NCI-H510A treated with DMSO at 0.1 percent for 48 hours (cell line): ENCODE measurements at places on chromosomes 12 and 14.
A peak's percentile ranks its signal among the peaks of the same experiment; 100 is the strongest.

DNA sequence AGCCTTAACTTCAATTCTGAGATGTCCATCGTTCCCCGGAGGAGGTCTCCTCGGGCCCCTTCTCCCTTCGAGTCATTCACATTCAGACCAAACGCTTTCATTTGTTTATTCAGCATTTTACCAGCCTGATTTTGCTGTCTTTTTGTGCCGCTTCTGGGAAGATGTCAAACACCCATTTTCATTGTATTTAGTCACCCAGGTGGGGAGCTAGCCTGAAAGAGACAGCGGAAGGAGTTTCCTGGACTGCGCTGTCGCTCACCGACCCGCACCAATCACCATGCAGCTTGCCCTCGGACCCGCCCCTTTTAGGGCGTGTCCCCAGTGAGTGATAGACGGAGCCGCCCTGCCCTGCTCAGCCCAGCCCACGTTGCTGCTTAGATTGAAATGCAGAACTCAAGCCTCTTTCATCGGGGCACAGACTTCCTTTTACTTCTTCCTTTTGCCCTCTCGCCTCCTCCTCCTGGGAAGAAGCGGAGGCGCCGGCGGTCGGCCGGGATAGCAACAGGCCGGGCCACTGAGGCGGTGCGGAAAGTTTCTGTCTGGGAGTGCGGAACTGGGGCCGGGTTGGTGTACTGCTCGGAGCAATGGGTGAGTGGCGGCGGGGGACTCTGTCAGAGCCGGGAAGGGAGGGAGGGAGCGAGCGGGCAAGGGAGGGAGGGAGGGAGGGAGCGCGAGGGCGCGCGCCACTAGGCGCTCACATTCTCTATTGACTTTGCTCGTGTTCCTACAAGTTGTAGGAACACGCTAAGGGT lies at the start of gene PAX9:
PAX9 (plus strand) TSS at position 355 of the 752 bp plus-strand sequence; CDS start at position 585, 230 bp downstream.
- peak; percentile 96 for DNase-seq

- no peak for DNase-seq
Measured at GRCh38 chr12:3882896-3883564, 9.8 kb upstream of the PARP11 start.

DNA sequence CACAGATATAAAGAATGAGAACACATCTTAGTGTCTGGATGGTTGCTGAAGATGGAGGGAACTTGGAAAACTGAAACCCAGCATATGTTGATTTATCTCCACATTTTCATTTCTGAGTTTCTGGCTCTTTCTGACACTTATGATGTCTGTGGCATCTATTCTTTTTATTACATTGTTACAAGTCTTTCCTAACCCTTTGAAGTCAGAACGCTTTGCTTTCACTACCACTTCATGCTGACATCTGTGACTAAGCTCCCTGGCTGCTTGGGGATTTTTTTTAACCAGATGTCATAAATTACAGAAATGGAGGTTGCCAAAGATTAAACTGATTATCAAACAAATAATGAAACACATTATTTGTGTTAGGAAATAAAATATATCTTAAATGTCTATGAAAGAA lies 188.7 kb downstream of the KITLG start:
- DNase-seq = no peak

GRCh38 chr12:47717443-47718193 lies 7.7 kb downstream of the ENDOU start:
- DNase-seq = peak; percentile 88

DNA sequence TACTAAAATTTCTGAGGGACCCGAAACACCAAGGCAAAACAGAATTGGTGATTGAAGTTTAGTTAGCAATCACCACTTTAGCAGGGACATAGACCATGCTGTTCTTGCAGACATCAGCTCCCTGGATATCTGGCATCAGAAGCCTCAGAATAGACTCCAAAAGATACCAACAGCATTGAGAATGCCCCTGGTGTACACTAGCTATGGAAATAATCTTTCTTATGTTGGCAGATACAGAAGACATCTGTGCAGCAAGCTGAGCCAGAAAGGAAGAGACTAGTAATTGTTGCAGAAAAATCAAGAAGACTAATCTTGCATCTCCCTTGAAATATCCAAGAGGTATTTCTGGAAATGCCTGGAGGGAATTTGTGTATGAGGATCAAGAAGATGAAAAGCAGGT lies 521.6 kb downstream of the TRHDE start:
- no peak for DNase-seq

DNA sequence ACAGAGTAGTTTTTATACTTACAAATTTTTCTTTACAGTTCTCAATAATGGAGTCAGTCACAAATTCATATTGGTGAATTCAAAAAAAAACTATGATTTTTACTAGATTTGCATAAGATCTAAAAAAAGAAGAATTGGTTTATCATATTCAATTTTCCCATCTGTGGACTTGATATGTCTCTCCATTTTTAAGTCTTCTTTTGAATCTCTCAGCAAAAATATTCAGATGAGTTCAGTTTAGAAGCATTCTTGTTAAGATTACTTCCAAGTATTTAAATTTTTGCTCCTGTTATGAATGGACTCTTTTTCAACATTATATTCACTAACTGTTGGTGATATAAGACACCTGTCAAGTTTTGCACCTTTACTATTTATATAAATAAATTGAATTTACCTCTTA lies 360.6 kb upstream of the FLRT2 start:
- no peak for DNase-seq

DNA sequence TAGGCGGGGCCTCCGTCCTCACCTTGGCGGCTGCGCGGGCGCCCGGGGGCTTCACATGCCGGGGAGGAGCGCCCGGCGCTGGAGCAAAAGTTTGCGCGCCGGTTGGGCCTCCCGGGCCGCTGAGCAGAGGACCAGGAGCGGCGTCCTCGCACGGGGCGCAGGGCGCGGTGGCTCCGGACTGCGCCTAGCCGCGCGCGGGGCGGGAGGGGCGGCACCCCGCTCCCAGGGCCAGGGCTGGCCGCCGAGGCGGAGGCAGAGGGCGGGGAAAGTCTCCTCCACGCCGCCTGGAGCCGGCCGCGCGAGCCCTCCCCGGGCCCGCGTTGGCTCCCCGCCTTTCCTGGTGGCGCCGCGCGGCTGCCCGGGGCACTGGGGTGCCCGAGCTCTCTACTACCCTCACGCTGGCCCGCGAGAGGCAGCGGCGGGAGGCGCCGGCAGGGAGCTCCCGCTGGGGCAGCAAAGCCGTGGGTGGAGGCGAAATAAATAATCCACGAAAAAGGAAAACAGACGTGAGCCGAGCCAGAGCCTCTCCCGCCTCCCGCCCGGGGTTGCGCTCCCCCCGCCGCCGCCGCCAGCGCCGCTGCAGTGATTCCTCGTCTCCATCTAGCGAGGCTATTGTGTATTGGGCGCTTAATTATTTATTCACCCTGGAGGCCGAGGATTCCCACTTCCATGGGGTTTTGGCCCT lies 400 bp upstream of the PRIMA1 start:
- peak; percentile 37 for DNase-seq

GRCh38 chr14:76699939-76700590 lies 61.2 kb upstream of the VASH1 start:
- DNase-seq = no peak

GRCh38 chr14:38252066-38252710 lies 3.7 kb downstream of the CLEC14A start:
- DNase-seq = no peak

DNA sequence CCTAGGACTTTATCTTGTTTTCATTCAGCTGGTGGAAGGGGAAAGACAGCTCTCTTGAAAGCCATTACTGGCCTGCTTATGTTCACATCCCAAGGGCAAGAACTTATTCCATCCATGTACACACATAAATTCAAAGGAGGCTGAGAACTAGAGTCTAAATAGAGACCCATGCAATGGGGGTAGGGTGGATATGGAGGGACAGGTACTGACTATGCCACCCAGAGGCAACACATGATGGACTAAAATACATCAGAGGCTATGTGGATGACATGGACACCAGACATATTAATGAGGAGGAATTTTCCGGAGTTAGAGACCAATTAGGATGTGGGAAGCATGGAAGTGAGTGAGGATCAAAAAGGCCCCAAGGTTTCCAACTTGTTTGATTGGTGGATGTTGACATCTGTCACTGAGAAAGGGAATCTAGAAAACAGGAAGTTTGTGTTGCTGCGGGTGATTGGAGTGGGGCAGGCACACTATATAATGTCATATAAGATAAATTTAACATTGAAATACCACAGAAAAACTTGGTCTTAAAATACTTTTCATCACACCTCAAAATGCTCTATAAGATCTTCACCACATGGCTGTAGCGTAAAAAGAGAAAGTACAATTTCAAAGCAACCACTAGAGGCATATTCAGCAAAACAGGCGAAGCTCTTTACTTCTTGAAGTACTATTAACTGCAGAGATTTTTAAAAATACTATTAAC lies 130.4 kb downstream of the GRIP1 start:
- DNase-seq = peak; percentile 7

- DNase-seq = no peak
Measured at GRCh38 chr14:38549564-38549963, 293.7 kb upstream of the CLEC14A start.

DNA sequence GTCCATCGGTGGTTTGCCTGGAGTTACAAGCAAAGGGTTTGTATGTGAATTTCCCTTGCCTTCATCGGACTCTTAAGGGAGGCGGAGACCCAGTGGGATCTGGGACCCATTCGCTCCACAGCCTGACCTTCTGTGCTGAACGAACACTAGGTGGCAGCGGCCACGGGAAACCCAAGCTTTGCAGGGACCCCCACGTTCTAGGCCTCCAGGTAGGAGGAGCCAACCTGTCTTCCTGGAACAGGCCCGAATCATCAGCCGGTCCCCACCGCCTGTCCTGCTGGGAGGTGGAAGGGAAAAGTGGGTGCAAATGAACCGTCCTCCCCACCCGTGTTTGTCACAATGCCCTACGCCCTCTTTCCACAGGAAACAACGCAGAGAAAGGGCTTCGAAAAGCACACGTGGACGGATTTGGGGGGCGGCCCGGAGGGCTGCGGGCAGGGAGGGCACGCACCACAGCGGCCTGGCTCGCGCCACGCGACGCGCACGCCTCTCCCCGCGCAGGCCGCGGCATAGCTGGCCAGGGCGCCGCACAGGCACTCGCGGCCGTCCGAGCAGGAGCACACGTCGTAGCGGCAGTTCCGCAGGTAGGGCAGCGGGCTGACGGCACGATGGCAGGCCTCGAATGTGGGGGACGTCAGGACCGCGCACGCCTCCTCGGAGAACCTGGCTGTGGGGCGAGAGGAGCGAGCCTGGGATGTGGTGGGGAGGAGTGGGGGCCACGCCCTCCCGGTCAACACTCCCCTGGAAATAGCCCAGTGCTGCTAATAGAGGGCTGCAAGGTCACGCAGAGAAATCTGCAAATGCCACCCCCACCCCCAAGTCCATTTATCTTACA lies 67.8 kb downstream of the VWF start:
- DNase-seq = no peak

GRCh38 chr14:65424531-65424930 lies 12.0 kb downstream of the FUT8 start:
- DNase-seq = no peak

DNA sequence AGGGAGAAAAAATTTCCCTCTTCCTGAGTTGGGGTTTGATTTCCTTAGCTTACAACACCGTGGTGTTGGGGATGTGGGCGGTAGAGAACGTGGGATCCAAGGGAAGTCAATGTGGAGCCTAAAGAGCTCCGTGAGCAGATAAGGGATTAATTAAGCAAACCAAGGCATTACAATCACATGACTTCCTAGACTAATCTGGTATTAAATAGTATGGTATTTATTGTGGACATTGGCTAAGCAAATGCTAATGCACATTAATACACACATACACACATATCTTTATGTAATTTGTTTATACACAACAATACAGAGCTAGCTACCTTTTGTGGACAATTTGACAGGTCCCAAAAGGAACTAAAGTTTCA lies 791 bp upstream of the RNF41 start:
- peak; percentile 63 for DNase-seq

- DNase-seq = no peak
Measured at GRCh38 chr14:56661478-56661877, 81.9 kb downstream of the TMEM260 start.

GRCh38 chr14:21098076-21098891 lies at the start of gene ZNF219:
ZNF219 (minus strand) TSS chr14:21098655; CDS start chr14:21093591, 5,064 bp downstream.
- no peak for DNase-seq

DNA sequence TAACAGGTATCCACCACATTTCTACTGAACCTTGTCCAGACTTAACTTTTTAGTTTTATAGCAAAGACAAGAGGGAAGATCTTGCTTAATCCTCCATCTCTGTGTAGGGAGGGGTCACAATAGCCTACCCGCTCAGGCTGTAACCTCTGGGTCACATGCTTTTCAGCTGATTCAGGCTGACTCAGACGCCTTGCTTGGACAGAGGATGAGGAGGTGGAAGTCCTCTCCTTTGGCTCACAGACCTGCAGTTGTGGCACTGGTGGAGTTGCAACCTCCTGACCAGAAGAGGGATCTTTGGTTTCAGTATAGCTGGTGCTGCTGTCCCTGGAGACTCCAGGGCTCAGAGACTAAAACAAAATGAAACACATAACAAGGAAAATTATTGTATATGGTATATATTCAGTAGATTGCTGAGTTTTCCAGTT lies 16.2 kb downstream of the ACIN1 start:
- DNase-seq = no peak

DNA sequence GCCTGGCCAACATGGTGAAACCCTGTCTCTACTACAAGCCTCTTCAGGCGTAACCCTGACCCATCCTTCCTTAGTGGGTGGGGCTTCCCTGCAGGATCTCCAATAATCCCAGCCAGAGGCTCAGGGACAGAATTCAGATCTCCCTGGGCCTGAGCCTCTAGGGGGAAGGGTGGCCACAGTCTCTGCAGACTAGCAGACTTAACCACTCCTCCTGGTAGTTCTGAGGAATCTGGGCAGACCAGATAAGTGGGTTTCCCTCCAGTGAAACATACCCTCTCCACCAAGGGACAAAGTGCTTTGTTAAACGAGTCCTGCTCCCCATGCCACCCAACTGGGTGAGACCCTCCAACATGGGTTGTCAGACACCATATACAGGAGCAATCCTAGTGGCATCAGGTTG lies 36.6 kb upstream of the TRIM9 start:
- no peak for DNase-seq

GRCh38 chr12:51898506-51898905 lies 8.8 kb upstream of the ACVRL1 start:
- DNase-seq = no peak

DNA sequence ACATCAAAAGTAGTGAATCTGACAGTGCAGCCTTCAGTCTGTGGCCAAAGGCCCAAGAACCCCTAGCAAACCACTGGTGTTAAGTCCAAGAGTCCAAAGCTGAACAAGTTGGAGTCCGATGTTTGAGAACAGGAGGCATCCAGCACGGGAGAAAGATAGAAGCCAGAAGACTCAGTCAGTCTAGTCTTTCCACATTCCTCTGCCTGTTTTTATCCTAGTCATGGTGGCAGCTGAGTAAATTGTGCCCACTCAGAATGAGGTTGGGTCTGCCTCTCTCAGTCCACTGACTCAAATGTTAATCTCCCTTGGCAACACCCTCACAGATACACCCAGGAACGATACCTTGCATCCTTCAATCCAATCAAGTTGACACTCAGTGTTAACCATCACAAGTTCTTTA lies 1255.4 kb downstream of the LRFN5 start:
- no peak for DNase-seq
